ENCODE measurements at places on chromosomes 13 and 19.

DNA sequence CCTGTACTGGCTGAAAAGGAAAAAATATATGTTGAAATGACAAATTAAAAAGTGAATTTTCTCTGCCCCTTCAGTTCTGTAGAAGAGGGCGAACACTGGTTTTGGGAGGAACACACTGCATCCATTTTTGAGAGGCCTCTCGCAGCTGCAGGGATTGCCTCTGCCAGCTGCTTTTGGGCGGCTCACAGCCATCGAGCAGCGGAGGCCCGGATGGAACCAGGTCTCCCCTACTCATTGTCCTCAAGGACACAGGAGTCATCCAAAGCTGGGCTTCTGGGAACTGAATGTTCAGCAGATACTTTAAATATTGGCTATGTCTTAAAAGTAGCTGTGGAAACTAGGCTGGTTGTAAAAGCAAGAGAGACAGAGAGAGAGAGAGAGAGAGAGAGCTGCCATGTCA, 17.1 kb downstream of the RCBTB2 start:
- DNase-seq: no peak

- DNase-seq: peak; percentile 31
Measured at GRCh38 chr19:12801466-12802266, at the start of the genes PRDX2 and THSD8. PRDX2 (minus strand) TSS chr19:12801800; CDS start chr19:12801261, 539 bp downstream. THSD8 (plus strand) TSS chr19:12802069; CDS start chr19:12802072, 3 bp downstream.

DNA sequence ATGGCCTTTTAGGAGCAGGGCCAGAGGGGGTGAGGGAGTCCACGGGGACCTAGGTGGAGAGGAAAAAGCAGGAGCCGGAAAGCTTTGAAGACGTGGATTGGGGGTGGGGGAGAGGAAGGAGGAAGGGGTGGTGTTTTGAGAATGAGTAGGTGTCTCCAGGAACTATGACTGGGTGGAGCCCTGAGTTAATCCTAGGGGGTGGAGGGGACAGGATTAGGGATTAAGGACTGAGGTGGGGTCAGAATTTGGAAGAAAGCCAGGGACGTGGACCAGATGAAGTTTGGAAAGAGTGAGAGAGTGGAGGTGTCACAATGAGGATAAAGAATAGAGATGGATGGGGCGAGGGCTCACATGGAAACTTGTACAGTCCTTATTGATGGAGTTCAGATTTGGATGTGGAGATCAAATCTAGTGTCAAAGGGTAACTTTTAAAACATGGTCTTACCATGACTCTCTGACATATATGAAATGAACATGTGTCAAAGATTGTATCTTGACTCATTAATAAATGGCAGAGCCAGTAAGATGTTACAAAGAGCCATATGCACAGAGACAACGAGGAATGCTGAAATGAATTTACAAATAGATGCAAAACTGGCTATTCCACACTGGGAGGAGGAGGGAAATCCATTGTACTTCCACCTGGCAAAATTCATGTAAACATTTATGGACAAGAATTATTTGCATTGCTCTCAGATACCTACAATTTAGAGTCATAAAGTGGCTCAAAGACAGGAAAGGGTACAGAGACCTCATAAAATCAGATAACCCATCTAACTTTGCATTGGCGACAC, 1.7 kb upstream of the KLK13 start:
- DNase-seq: no peak

DNA sequence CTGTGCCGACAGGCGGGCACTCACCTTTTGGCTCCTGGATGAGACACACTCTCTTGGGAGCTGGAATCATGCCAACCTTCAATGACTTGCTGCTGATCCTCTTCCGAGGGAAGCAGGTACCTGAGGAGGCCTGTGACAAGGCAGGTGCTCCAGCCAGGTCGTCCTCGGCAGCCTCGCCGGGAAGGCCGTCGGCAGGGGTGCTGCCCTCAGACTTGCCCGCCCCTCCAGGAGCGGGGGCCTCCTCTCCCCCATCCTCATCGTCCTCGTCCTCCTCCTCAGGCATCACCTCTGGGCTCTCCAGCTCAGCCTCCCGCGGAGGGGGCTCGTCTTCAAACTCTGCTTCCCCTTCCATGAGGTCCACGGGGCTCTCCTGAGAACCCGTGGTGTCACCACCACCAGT, 29.2 kb downstream of the SUGP2 start:
- DNase-seq: no peak

- DNase-seq: no peak
Measured at GRCh38 chr13:27352698-27353097, 71.7 kb upstream of the GTF3A start.

GRCh38 chr13:25420161-25420560, 48.4 kb downstream of the ATP8A2 start:
- no peak for DNase-seq

DNA sequence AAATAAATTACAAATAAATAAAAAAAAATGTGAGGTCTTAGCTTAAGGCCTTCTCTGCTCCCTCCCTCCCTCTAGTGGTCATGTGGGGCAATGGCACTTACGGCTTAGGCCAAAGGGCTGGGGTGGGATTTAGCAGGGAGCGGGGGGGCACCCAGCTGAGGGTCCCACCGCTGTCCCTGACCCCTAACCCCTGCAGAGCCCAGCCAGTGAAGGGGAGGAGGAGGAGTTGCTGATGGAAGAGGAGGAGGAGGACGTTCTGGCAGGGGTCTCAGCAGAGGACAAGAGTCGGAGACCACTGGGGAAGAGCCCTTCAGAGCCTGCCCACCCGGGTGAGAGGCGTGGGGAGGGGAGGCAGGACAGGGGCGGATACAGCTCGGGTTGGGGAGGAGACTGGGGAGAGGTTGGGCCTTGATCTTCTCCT, 9.3 kb downstream of the MPND start:
- peak; percentile 45 for DNase-seq

DNA sequence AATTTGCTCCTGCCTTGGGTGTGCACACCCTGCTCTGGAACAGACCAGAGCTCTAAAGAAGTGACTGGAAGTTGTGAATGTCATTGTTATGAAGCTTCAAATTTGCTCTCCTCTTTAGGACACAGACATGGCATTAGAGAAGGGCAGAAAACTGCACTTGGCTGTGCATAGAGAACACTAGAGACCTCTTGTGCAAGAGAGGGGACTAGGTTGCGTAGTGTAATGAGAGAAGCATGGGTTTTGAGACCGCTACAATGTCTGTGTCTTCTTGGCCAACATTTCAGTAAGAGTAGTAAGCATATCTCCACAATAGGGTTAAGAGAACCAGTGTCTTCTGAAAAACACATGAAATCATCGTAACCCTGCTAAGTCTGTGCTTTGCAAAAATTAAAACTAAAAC, 423.3 kb downstream of the SPRY2 start:
- DNase-seq: peak; percentile 18

- DNase-seq: no peak
Measured at GRCh38 chr19:48964205-48965039, 687 bp upstream of the FTL start.

GRCh38 chr13:77544355-77544754, 8.8 kb downstream of the SCEL start:
- DNase-seq: no peak

- DNase-seq: no peak
Measured at GRCh38 chr13:28406733-28407266, 88.1 kb downstream of the FLT1 start.

GRCh38 chr13:97569841-97570240, 135.9 kb downstream of the RAP2A start:
- DNase-seq: no peak

DNA sequence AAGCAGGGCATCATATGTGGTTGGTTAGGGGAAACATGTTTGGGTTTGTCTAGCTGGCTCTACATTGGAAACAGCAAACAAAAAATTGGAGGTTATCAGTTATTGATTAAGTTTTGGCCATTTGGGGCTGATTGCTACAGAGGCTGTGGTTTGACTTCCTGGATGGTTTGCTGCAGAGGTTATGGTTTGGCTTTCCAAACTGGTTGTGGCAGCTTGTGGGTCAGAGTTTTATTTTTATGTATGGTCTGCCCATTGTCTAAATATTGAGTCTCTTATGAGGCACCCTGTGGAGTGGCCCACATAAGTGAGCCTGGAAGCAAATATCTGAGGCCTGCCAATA, 261.6 kb downstream of the GPC5 start:
- DNase-seq: no peak

DNA sequence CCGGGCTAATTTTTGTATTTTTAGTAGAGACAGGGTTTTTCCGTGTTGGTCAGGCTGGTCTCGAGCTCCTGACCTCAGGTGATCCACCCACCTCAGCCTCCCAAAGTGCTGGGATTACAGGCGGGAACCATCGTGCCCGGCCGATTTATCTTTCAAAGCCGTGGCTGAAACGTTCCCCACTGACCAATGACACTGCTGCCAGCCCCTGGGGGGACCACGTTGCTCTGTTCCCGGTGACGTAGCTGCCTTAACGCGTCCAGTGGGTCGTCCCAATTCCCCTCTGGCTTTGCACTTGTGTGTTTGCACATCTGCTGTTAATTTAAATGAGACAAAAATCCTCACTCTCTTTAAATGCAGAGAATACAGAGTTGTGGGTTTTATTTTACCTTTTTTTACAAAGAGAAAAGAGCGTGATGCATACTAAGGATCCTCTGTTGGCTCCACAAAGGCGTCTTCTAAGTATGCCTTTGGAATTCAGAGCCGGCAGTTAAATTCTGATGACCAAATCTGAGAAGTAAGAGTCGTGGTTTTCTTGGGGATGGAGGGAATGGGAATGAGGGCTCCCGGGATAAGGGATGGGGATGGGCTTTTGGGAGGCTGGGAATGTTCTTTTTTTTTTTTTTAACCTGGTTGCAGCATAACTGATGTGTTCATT, 18.6 kb upstream of the LMTK3 start:
- no peak for DNase-seq

DNA sequence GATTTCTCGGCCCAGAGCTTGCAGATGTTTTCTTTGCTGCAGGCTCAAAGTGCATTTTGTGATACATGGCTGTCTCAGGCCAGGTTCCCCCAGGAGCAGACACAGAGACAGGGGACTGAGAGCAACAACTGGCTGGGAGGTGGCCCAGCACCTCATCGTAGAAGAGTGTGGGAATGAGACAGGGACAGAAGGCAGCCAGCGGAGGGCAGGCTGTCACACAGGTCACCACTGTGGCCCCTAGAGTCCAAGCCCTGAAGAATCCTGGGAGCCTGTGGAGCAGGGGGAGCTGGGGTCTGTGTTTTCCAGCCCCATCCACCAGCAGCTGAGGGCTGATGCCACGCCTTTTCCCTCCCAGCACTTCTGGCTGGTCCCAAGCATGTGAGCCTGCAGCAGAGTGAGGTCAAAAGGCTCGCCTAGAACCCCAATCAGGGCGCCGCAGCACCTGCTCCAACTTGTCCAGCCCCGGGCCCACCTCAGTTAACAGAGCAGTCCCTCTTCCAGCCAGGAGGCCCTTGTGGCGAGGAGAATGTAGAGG, 723.8 kb downstream of the UQCRFS1 start:
- no peak for DNase-seq

GRCh38 chr19:58003174-58003828, 681 bp upstream of the ZNF606 start:
- DNase-seq: no peak

GRCh38 chr19:18510216-18510615, 11.7 kb downstream of the ELL start:
- no peak for DNase-seq

- DNase-seq: no peak
Measured at GRCh38 chr19:1618157-1619093, 13.2 kb upstream of the UQCR11 start.

- DNase-seq: no peak
Measured at GRCh38 chr19:46384396-46384795, 29.0 kb downstream of the CCDC8 start.

GRCh38 chr13:90270226-90270625, 1077.3 kb upstream of the MIR17HG start:
- DNase-seq: no peak

- no peak for DNase-seq
Measured at GRCh38 chr19:13083627-13084026, 19.0 kb downstream of the LYL1 start.

- no peak for DNase-seq
Measured at GRCh38 chr19:2625434-2625833, 77.1 kb downstream of the GNG7 start.

GRCh38 chr13:40137400-40137799, 481.9 kb downstream of the COG6 start:
- DNase-seq: no peak

DNA sequence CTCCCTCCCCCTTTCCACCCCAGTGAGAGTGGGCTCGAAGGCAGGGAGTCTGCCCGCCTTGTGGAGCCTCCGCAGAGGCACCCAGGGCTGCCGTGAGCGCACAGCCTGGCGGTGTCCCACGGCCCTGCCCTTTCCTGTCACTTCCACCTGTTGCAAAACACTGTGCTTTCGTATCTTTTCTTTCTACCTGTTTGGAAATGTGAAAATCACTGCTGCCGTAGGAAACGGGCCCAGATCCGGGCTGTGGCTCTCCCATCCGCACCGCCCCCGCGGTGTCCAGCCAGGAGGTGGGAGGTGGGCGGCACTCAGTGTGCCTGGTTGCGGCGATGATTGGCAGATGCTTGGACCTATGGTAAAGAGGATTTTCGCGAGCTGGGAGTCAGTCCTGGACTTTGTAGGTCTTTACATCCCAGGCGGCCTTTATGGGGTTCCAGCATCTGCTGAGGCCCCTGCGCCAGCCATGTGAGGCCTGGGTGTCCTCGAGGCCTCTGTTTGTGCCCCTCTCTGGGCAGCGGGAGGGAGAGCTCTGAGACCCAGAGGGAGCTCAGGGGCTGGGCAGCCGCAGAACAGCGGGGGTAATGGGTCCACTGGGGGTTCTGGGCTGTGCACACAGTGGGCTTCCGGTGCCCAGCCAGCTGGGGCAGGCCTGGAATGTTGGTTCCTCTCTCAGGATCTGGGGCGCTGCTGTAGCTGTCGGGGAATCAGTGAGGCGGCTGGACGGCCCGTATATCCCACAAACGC, 6.1 kb downstream of the STK11 start:
- no peak for DNase-seq

- DNase-seq: no peak
Measured at GRCh38 chr13:111875915-111876314, 191.0 kb upstream of the SOX1 start.

GRCh38 chr19:39941615-39942365, 7.4 kb upstream of the FCGBP start:
- DNase-seq: peak; percentile 86

All from AML-193 (cell line).